NCI-H2081 treated with DMSO at 0.1 percent for 48 hours (cell line): ENCODE measurements at places on chromosomes 7 and 10.

- DNase-seq = no peak
These were observed 22.4 kb downstream of the ADAP1 start for GRCh38 chr7:931871-932650.

GRCh38 chr7:94394109-94394436 lies 622 bp upstream of the COL1A2 start:
- no peak for DNase-seq

DNA sequence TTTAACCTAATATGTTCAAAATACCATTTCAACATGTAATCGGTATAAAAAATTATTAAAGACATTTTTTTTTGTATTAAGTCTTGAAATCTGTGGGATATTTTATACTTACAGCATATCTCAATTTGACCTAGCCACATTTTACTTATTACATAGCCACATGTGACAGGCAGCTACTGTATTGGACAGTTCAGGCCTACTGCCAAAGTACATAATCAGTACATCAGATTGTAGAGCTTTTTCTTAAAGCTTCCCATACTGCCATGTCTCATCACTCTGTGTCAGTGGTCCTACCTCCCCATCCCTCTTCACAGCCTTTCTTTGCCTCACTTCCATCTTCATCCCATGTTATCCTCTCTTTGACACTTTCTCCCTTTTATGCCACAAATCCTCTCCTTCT lies 43.0 kb downstream of the LOXL4 start:
- DNase-seq = no peak

- no peak for DNase-seq
These were observed 53.3 kb downstream of the WIPF3 start for GRCh38 chr7:29859524-29860185.

GRCh38 chr7:50595491-50596102 lies 30.4 kb upstream of the DDC start:
- DNase-seq = no peak

DNA sequence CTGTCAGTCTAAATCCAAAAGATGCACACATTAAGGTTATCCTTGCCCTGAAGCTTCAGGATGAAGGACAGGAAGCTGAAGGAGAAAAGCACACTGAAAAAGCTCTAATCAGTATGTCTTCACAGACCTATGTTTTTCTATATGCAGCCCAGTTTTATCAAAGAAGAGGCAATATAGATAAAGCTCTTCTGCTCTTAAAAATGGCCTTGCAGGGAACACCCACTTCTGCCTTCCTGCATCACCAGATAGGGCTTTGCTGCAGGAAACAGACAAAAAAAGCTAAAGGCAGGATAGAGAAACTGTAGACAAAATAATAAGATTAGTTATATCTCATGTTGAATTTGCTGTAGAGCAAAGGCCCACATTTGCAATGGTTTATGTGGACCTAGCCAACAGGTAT lies 14.9 kb upstream of the IFIT1B start:
- DNase-seq = no peak

DNA sequence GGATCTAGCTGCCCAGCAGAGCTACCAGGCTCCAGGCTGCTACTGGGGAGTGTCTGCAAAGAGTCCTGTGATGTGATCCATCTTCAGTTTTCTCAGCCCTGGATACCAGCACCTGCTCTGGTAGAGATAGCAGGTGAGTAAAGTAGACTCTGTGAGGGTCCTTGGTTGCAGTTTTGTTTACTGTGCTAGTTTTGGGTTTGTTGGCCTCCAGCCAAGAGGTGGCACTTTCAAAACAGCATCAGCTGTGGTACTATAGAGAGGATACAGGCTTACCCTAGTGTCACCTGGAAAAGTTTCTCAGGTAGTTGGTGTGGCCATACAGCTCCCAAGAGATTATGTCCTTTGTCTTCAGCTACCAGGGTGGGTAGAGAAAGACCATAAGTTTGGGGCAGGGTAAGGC lies 56.3 kb downstream of the MTERF1 start:
- DNase-seq = no peak

DNA sequence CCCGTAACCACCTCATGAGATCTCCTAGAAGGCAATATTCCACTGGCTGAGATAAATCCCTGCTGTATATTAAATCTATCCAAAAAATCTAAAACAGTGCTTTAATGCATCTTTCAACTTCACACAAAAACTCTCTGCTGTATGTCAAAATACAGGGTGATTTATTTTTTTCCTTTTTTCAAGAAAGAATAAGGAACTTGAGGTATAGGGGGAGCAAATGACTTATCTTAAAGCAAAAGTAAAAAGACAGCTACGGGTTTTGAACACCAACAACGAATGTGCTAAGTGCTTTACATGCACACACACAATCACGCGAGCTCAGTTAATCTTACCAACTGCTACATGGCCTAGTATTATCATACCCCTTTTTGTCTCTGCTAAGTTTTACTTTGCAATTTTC lies 168.9 kb upstream of the PHF14 start:
- no peak for DNase-seq

DNA sequence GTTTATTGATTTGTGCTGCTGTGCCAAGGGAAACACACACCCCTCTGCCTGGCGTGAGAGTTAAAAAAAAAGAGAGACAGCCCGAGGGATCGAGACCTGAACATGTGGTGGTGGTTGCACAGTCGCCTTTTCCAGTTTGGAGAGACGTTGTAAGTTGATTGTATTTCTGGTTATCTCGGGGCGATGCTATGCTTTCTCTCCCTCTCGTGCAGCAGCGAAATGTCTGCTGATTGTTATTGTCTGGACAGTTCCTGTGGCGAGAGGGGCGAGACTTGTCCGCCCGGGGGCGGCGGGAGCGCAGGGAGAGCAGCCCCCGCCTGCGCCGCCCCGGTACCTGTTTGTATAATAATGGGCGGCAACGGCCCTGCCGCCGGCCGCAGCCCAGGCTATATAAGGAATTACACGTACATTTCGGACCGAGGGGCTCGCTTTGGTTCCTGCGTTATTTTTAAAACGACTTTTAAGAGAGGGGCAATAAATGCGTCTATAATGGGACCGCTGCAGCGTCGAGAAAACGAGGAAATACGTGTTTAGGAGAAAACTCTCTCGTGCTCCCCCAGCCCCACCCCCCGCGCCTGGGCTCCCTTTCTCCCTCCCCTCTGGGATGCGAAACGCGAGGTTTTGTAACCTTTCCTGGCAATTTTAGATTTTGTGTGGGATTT lies 1.7 kb downstream of the ZEB1 start:
- no peak for DNase-seq

- no peak for DNase-seq
These were observed 56.2 kb upstream of the TM9SF3 start for GRCh38 chr10:96642973-96643372.

DNA sequence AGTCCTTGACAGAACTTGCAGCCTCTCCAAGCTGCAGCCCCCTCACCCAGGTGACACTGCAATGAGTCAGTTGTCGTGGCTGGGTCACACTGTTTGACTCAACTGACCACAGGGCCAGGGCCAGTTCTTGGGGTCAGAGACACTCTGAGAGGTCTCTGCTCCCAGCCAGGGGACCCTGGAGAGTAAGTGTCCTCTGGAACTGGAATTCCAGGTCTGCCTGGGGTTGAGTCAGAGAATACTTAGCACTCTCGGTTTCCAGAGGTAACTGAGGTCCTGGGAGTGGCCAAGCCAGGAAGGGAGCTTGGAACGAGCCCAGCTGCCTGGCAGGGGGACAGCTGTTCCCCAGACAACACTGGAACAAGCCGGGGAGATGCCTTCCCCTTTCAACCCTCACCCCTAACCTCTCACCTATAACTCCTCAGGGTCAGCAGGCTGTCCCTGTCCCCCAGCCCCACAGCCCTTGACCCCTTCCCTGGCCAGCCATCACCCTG lies 2.2 kb upstream of the MYL10 start:
- no peak for DNase-seq

DNA sequence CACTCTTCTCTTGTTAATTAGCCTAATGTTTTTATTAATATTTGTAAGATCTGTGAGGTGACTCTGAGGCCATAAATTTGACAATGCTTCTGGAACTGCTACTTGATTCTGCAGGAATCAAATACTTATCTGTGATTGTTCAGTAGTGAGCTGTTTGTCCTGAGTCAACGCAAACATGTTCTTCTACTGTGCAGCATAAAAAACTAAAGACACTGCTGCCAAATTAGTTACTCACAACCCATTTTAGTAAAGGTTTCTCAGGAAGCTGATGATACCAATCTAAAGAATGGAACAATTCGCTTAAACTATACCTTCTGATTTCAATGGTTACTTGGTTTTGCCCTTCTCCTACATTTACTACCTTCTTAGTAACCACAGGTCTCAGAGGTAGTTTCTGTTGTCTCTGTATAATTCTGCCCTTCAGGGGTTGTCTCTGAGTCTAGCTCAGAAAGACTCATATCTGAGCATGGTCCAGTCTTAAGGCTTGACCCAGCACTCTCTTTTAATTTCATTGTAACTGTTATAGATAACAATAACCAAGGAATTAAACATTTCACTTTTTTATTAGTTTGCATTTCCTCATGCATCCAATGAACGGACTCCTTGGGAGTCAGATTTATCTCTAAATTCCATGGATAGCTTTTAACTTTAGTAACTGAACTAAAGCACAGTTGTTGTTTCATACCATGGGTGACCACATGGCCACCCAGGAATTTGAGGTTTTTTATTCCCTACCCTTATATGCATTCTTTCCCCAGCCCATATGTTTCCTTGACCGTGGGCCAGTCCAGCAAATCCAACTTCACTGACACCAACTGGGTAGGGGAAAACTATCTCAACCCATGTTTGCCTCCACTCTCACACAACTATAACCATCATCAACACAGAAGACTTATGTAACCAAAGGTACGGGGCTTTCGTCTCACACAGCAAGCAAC lies 309.5 kb upstream of the TEX47 start:
- no peak for DNase-seq

GRCh38 chr7:149496642-149497391 lies 792 bp downstream of the ZNF746 start:
- DNase-seq = no peak

GRCh38 chr7:84022684-84023308 lies 171.8 kb downstream of the SEMA3A start:
- DNase-seq = peak; percentile 68

DNA sequence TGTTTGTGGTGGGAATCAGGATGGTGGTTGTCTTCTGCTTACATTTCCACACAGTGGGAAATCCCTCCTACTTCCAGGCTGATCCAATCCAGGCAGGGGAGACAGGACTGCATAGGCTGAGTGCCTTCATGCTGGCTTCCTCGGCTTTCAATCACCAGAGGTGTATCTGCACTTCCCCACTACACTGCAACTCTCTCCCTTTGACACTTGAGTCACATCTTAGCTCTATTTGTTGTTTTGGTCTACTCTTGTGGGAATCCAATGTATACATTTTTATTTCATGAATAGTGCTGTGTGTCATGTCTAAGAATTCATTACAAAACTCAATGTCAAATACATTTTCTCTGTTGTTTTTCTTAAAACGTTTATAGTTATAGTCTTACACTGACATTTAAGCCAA lies 735.6 kb downstream of the XPNPEP1 start:
- DNase-seq = no peak

DNA sequence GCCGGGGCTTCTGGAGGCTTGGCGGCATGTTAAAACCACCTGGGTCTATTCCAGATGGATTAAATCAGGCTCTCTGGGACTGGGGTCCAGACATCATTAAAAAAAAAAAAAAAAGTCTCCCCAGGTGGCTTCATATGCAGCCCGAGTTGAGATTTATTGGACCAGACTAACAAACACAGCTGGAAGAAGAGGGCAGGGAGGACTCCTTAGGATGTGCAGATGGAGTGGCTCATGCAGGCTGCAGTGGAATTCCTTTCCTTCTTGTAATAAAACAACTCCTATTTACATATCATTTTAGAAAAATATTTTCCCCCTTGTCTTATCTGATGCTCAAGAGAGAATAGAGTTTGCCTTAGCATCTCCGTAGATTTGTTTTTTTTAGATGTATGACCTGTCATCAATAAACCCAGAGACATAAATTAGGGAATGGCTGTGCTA lies 238.1 kb downstream of the CAMK1D start:
- DNase-seq = no peak

DNA sequence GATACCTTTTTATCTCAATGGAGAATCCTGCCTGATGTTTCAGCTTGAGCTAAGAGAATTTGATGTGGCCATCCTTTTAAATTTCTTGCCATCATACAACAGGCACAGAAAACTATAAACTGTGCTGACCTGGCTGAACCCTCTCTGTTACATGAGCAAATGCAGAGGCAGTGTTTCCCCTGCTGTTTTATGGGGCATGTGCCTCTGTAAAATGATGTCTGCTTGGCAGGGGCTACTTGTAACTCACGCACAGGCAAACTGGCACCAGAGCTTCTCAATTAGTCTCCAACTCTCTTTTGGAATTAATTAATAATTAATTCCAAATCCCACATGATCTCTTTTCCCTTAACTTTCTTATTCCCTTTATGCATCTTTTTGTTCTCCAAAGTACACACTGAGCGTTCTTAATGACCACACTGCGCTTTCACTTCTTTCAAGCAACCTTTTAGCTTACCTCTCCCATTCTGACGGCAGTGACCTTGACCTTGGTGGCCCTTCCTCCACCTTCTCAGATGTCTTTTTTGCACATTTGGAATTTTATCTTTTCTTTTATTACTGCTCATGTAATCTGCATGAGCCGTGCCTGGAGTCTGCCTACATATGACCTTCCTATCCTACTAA lies 334.0 kb downstream of the PLXNA4 start:
- no peak for DNase-seq

- DNase-seq = no peak
These were observed 19.8 kb downstream of the DNAJB12 start for GRCh38 chr10:72334825-72335393.

GRCh38 chr7:114901771-114902170 lies 20.1 kb upstream of the MDFIC start:
- DNase-seq = no peak

- DNase-seq = no peak
These were observed 63.3 kb upstream of the KMT2E start for GRCh38 chr7:104950754-104951153.

GRCh38 chr10:3593611-3594010 lies 191.4 kb downstream of the KLF6 start:
- no peak for DNase-seq

GRCh38 chr7:156492170-156492569 lies 148.4 kb upstream of the RNF32 start:
- no peak for DNase-seq

GRCh38 chr7:143269251-143269650 lies 6.0 kb downstream of the GSTK1 start:
- no peak for DNase-seq

DNA sequence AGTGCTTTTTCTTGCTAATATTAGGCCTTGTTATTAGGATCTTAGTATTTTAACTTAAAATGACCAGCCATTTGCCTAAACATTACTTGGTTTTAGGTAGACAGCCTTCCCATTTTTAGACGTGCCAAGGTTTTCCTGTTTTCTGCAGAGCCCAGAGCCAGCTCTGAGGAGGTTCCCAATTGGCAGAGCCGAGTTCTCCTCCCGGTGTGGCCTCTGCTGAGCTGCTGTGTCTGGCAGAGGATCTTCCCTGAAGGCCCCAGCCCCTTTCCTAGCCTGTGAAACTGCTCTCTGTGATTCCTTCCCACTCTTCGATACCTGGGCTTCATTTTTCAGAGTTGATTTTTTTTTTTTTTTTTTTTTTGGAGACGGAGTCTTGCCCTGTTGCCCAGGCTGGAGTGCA lies 91.4 kb downstream of the EEPD1 start:
- no peak for DNase-seq
